ELR (cell line): ENCODE measurements at places on chromosomes 16 and 17.
A peak's percentile ranks its signal among the peaks of the same experiment; 100 is the strongest.

- DNase-seq: peak; percentile 0
Measured at GRCh38 chr16:16890964-16891363, 512.0 kb downstream of the NPIPA7 start.

- no peak for DNase-seq
Measured at GRCh38 chr17:4184811-4185210, 41.8 kb downstream of the CYB5D2 start.

GRCh38 chr17:17877529-17878358 lies 41.0 kb upstream of the SREBF1 start:
- DNase-seq: no peak

GRCh38 chr16:86396422-86396821 lies 113.9 kb upstream of the FOXF1 start:
- DNase-seq: peak; percentile 82

DNA sequence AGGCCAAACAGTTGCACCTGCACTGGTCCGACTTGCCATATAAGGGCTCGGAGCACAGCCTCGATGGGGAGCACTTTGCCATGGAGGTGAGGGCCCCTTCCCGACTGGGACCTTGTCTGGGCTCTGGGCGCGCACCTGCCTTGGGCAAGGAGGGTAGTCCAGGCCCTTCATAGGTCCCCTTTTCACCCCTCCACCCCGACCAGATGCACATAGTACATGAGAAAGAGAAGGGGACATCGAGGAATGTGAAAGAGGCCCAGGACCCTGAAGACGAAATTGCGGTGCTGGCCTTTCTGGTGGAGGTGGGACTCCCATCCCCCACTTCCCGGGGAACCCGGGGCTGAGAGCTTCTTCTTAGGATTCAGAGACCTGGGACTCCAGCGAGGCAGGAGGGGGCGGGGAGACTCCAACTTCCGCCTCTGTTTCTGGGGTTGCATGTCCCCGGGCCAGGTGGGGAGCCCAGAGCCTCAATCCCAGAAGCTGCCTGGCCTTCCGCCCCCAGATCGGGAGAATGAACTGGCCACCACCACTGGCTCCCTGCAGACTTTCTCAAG lies 7.8 kb downstream of the CA4 start:
- DNase-seq: no peak

GRCh38 chr16:27273670-27274423 lies 5.3 kb upstream of the NSMCE1 start:
- DNase-seq: peak; percentile 83

DNA sequence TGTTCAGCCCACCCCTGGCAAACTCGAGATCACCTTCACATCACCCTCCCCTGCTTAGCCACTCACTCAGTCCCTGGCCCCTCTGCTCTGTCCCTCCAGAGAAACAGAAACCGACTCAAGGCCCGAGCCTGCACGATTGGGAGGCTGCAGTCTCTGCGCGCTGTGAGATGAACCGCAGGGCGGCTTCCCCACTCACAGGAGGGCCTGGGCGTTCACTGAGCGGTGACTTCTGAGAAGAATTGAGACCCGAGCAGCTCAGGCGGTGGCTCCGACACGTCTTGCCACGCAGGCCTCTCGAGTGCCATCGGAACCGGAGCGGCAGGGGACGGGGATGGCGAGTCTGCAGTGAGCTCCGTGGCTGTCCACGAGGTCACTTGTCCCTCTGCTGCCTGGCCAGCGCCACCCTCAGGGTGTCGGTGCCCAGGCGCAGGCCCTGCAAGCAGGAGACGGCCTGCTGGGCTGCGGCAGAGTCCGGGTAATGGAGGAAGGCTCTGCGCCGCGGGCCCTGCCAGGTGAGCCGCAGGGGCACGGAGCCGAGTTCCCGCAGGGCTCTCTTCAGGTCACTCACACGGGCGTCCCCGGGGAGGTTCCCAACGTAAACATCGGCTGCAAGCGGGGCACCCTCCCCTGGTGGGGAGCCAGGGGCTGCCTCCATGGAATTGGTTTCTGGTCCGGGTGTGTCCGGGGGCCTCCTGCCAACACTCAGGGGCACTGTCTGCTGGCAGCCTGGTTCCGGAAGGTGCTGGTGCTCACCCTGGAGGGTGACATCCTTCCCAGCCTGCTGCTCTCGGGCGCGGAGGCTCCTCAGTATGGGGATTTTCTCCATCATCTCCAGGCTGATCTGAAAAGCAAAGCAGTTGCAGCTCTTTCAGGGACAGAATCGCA lies 21.6 kb downstream of the FOXF1 start:
- DNase-seq: no peak

GRCh38 chr17:47165137-47165536 lies 24.0 kb downstream of the CDC27 start:
- DNase-seq: no peak

- DNase-seq: no peak
Measured at GRCh38 chr16:66850115-66850815, 6.1 kb downstream of the CA7 start.

- no peak for DNase-seq
Measured at GRCh38 chr17:60283816-60284215, 108.1 kb downstream of the USP32 start.

DNA sequence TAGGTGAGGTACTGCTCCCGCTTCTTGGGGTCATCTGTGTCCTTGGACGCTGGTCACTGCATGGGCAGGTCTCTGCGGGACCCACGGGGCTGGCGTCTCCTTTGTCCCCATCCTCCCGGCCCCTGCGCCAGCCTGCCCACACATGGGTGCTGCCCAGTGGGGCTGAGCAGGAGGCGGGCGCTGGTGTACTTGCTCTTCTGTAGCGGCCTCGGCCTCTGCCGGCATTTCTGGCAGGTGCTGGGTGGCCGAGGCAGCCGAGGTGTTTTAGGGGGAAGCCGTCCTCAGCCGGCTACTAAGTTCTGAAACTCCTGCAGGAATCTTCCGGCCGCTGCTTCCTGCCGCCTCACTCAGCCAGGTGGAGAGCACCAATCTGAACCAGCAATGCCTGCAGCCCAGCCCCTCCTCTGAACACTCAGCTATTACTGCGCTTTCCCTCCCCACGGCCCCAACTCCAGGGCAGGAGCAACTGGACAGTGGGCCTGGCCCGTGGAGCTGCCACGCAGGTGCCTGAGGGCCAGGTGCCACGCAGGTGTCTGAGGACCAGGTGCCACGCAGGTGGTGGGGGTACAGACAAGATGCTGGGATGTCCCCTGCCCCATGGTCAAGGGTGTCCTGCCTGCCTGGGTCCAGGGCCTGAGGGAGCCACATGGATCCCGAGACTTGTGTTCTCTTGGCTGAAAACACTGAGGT lies 10.0 kb downstream of the DECR2 start:
- no peak for DNase-seq

GRCh38 chr16:2952679-2953078 lies 11.4 kb upstream of the KREMEN2 start:
- no peak for DNase-seq

- DNase-seq: no peak
Measured at GRCh38 chr17:44907729-44908470, 7.4 kb downstream of the GFAP start.

DNA sequence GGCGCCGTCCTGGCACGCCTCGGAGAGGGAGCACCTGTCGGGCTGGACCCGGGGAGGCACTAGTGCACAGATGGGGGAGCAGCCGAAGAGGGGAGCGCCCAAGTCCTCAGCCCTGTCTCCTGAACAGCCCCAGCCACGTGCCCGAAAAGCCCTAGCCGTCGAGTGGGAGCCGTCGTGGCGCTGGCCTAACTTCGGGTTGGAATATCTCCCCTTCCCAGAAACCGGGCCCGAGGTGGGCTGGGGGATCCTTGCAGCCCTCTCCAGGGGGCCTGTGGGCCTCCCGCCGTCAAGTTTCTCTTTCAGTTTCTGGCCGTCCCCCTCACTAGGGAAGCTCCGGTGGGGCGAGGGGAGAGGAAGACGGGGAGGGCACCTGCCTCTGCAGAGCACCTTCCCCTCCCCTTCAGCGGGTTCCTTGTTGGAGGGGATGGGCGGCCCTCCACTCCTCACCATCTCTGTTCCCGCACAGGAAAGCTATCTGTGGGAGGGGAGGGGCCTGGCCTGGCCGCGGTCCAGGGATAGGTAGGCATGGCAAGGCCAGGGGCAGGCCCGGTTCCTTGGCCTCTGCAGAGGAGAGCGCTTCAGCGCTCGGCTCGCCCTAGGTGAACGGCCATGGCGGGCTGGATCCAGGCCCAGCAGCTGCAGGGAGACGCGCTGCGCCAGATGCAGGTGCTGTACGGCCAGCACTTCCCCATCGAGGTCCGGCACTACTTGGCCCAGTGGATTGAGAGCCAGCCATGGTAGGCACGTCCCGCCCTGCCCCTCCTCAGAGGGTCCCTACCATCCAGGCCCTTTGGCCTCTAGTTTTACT lies 709 bp downstream of the STAT5A start:
- DNase-seq: no peak

GRCh38 chr17:80791758-80792284 lies 199.8 kb upstream of the CHMP6 start:
- DNase-seq: peak; percentile 100

DNA sequence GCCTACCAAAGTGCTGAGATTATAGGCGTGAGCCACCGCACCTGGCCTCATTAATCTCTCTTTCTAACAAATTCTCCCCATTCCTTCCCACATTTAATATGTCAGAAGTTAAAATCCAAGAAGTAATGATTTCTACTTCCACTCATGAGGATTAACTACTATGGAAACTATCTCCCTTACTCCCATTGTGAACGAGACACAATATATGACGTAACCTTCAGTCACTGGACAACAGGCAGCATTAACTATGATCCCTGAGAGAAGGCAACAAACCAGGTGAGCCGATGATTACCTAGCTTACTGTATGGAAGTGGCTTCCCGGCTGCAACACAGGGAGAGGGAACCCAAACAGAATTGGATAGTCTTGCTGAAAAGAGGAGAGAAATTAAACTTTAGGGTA lies 20.0 kb downstream of the GLG1 start:
- no peak for DNase-seq

GRCh38 chr16:2773188-2773968 lies 3.7 kb downstream of the ELOB start:
- peak; percentile 58 for DNase-seq

DNA sequence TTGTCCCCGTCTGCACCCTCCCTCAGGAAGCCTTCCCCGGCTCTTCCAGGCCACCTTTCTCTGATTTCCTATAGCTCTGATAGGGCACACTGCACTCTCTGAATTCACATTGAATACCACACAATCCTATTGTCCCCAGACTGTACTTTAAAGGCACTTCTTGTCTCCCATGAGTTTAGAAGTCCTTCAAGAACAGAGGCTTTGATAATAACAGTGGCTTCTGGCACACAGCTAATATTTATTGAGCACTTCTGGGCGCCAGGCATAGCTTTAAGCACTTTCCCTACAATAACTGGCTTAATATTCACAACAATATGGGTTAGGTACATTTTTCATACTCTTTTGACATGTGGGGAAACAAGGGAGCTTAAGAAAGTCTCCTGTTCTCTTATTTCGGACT lies 169.7 kb upstream of the IRX6 start:
- no peak for DNase-seq

DNA sequence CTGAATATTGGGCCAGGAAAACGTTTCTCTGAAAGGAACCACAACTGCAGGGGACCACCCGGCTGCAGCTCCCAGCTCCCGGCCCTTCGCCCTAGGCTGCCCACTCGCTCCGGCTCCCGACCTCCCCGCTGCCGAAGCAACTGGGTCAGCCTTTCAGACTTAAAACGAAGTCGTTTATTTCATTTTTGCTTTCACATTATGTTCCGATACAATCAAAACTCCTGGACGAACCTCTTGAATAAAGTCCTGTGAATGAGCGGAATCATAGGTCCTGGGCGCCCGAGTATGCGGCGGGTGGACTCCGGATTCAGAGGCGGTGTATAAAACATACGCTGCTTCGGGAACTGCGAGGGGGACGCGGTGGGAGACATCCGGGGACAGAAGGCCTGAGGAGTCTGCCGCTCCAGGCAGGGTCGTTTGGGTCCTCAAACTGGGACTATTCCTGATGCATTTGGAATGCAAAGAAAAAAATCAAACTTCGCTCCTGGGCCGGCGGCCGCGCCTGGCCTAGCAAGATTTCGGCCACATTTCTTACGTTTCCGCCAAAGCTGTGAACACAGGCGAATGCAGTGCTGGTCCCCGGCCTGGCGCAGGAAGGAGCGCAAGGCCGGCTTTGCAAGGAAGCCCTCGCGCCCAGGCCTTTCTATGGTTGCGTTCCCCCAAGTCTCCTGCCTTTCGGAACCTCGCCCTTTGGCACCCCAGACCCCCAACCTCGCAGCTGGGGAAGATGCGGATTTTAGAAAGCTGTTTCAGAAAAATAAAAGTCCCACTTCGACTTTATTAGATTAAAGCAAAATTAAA lies 3.7 kb downstream of the CBLN1 start:
- no peak for DNase-seq

DNA sequence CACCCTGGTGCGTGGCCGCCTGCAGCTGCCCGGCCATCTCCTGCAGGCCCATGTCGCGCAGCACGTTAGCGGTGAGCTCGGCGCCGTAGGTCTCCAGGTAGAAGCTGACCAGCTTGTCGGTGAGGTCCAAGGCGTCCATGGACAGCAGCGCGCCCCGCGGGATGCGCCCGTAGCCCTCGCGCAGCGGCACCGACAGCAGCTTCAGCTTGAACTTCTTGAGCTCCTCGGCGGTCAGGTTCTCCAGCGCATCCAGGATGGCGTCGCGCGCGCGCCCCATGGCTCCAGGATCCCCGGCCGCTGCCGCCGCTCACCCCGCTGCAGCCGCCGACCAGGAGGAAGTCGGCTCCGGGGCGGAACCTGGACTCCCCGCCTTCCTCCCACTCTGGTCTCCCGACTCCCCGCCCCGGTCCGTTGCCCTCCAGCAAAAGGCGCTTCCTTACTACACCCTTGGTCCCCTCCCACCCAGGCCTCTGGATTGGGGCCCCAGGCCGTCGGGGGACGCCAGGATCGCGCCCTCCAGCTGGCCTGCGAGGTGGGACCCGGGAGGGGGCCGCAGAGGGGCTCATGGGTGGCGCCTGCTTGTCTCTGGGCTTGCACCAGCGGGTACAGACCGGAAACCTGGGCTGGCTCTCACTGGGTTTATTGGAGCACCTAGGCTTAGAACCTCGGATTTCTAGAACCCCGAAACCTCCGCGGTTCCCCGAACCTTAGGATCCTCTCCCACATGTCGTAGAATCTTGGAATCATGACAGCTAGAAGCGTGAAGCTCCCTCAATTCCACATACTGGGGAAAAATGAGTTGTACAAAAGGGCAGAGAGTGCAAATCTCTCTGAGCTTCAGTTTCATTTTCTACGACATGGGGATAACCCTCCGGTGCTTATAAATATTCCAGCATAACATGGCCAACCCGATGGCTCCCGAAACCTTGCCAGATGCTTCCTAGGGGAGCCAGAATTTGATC lies at the start of gene PYCARD:
Gene PYCARD (minus strand): TSS at position 347 of the 962 bp plus-strand sequence. CDS start 70 bp downstream, at position 277.
- DNase-seq: peak; percentile 68

DNA sequence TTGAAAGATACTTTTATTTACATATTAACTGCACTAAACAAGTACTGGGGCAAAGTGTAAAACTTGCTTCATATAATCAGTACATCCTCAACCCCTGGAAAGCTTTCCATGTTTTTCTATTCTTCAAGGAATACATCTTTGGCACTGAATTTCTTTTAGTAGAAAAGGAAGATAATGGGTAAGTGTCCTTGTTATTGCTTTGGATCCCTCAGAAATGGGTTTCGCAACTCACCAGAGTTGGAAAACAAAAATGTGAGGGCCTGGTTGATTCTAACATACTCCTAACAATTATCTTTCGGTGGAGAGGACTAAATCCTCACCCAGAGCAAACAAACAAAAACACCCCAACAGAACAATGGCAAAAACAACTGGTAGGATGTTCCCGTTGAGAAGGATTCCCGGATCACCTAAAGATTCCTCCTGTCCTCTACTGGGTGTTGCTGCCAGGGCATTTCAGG lies 120.4 kb downstream of the PARN start:
- DNase-seq: no peak
